Activated T-helper 2 cell treated with anti-CD3 and anti-CD28 coated beads, Interferon-gamma antibody, Interleukin-2, Interleukin-4, amounts not matched to agents 10 μg/mL and 5 μg/mL and 100 μg/mL, durations not matched to agents 14 hours and 24 hours and 36 hours (primary cell): ENCODE measurements at places on chromosomes 1 and 21. TPM values are rescaled to one million over a fixed set of nuclear protein-coding genes. Genes with fewer than 3 reads are reported as not detected.

- H3K4me1 ChIP-seq, result no peaks in the 10 kb centered on the region
- no peaks in the 10 kb centered on the region for H3K36me3 ChIP-seq
- H3K4me3 ChIP-seq, result no peak overlapping the region
- H3K27ac ChIP-seq, result no peak overlapping the region
Measured at GRCh38 chr1:38133756-38134155, 87.2 kb upstream of the POU3F1 start.

DNA sequence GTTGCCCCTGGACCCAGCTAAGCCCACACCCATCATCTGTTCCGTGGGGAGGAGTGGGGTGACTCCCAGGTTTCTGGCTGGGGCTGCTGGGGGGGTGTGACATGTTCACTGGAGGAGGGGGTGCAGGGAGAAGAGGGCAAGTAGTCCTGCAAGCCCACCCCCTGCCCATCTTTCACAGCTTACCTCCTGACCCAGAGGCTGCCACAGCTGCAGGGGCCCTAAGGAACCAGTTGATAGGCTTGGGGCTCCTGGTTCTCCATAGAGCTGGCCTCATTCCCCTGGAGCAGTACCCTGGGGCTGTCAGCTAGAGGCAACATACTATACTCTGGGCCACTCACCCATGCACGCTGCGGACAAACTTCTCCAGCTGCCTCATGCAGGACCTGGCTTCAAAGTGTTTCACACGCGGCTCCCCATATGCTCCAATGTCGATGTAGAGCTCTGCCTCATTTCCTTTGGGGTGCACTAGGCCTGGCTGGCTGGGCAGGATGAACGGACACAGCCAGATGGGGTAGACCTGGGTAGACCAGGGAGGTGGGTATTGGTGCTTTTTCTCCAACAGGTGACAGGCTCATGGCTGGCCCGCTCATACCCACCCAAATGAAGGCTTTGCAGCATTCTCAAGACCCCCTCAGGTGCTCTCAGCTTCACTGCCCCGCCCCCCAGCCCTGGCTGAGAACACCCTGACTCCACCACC, 33.8 kb downstream of the DHCR24 start:
- H3K36me3 ChIP-seq, result peaks cover 86% of the 10 kb centered on the region
- no peak overlapping the region for H3K4me3 ChIP-seq
- H3K27me3 ChIP-seq, result no peaks in the 10 kb centered on the region
- H3K4me1 ChIP-seq, result no peaks in the 10 kb centered on the region
- H3K27ac ChIP-seq, result no peak overlapping the region

DNA sequence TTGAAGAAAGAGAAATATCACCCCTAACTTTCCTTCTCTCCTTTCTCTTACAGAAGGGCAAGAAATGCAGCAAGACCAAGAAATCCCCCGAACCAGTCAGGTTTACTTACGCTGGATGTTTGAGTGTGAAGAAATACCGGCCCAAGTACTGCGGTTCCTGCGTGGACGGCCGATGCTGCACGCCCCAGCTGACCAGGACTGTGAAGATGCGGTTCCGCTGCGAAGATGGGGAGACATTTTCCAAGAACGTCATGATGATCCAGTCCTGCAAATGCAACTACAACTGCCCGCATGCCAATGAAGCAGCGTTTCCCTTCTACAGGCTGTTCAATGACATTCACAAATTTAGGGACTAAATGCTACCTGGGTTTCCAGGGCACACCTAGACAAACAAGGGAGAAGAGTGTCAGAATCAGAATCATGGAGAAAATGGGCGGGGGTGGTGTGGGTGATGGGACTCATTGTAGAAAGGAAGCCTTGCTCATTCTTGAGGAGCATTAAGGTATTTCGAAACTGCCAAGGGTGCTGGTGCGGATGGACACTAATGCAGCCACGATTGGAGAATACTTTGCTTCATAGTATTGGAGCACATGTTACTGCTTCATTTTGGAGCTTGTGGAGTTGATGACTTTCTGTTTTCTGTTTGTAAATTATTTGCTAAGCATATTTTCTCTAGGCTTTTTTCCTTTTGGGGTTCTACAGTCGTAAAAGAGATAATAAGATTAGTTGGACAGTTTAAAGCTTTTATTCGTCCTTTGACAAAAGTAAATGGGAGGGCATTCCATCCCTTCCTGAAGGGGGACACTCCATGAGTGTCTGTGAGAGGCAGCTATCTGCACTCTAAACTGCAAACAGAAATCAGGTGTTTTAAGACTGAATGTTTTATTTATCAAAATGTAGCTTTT, 2.4 kb downstream of the CCN1 start:
- H3K4me3 ChIP-seq, result no peak overlapping the region
- H3K4me1 ChIP-seq, result peaks cover 20% of the 10 kb centered on the region
- H3K36me3 ChIP-seq, result no peaks in the 10 kb centered on the region
- peaks cover 63% of the 10 kb centered on the region for H3K27me3 ChIP-seq
- no peak for DNase-seq

ABCG1 gene
- 5.7 and 8.0 TPM in 2 replicates for total RNA-seq

- H3K36me3 ChIP-seq, result no peaks in the 10 kb centered on the region
- no peaks in the 10 kb centered on the region for H3K4me1 ChIP-seq
- no peaks in the 10 kb centered on the region for H3K27me3 ChIP-seq
- no peak for DNase-seq
- H3K4me3 ChIP-seq, result no peak overlapping the region
Measured at GRCh38 chr1:188062456-188062855, 1233.7 kb downstream of the PLA2G4A start.

- no peak for DNase-seq
- no peaks in the 10 kb centered on the region for H3K4me1 ChIP-seq
- peaks cover 16% of the 10 kb centered on the region for H3K27me3 ChIP-seq
- H3K27ac ChIP-seq, result no peak overlapping the region
- no peaks in the 10 kb centered on the region for H3K36me3 ChIP-seq
Measured at GRCh38 chr1:184403961-184404726, 17.3 kb downstream of the C1orf21 start.

DNA sequence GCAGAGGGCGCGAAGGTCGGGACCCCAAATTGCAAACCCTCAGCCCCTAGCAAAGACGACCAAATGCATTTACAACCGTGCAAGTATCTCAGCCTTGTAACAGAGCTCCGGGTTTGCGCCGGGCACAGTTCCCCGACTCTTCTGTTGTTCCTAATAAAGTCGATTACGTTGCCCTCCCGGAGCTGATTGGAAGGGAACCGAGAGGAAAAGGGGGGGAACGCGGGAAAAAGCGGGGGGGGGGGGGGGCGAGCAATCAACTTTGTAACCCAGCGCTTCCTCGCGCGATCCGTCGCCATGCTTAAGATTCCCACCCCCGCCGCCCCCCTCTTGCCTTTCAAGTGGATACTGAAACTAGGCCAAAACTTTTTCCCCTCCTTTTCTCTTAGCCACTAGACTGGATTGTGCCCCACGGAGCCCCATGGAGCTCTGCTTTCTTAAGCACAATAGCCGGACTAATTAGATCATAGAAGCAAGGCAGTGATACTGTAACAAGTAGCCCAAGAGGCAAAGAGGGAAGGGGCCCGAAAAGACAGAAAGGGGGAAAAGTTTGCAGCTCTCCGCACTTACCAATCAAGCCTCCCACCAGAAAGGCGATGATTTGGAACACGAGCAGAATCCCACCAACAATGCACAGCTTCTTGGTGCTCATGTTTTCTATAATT, 565 bp downstream of the WLS start:
- DNase-seq, result no peak
- no peaks in the 10 kb centered on the region for H3K36me3 ChIP-seq
- H3K4me1 ChIP-seq, result peaks cover 3% of the 10 kb centered on the region
- H3K27me3 ChIP-seq, result peaks cover 49% of the 10 kb centered on the region
- H3K4me3 ChIP-seq, result no peak overlapping the region

GRCh38 chr1:56827711-56828110, 8.5 kb upstream of the FYB2 start:
- H3K27me3 ChIP-seq, result no peaks in the 10 kb centered on the region
- no peak overlapping the region for H3K27ac ChIP-seq
- no peaks in the 10 kb centered on the region for H3K4me1 ChIP-seq
- H3K4me3 ChIP-seq, result no peak overlapping the region
- no peaks in the 10 kb centered on the region for H3K36me3 ChIP-seq
- DNase-seq, result no peak

GRCh38 chr1:223068900-223069665, 74.0 kb downstream of the TLR5 start:
- H3K4me3 ChIP-seq, result no peak overlapping the region
- H3K27ac ChIP-seq, result no peak overlapping the region
- no peak for DNase-seq
